ENCODE measurements at places on chromosomes 16 and 17.

- no peak for DNase-seq
Observed at GRCh38 chr17:35705230-35705629, 26.2 kb upstream of the RASL10B start.

DNA sequence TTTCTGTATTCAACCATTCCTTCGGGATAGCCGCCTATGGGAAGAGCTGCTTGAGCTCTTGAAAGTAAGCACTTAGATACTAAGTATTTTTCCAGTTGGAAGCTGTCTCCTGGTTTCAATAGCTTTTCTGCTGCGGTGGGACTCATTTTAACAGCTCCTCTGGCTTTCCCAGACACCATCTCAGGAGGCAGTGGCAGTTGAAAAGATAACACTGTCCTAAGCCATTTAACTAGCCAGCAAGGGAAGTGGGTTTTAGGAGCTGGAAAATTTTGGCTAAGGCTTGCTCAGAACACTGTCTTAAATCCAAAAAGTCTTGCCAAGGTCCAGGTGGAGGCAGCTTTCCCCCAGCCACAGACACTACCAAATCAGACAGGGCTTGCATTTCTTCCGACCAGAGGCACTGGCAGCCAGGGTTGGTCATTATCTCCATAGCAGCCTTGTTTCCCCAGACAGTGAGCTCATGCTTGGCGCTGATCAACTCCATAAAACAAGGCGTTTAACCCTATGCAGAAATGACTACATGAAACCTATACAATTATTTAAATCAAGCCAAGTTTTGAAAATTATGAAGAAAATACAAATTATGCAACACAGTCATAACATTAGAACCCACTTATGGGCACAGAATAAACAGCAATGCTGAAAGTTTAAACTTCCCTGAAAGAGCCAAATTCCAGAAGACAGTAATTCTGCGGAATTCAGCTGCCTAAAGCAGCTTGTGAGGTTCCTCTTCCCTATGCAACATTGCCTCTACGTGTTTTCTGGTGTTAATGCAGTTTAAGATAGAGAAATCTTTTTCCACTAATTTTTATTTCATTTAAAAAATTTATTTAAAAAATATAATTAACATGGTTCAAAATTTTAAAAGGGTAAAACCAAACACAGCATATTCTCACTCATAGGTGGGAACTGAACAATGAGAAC, 25.0 kb downstream of the GABARAPL2 start:
- DNase-seq: no peak

- no peak for DNase-seq
Observed at GRCh38 chr16:31355431-31356100, 590 bp downstream of the ITGAX start.

- DNase-seq: no peak
Observed at GRCh38 chr16:68155425-68155824, 70.3 kb downstream of the NFATC3 start.

DNA sequence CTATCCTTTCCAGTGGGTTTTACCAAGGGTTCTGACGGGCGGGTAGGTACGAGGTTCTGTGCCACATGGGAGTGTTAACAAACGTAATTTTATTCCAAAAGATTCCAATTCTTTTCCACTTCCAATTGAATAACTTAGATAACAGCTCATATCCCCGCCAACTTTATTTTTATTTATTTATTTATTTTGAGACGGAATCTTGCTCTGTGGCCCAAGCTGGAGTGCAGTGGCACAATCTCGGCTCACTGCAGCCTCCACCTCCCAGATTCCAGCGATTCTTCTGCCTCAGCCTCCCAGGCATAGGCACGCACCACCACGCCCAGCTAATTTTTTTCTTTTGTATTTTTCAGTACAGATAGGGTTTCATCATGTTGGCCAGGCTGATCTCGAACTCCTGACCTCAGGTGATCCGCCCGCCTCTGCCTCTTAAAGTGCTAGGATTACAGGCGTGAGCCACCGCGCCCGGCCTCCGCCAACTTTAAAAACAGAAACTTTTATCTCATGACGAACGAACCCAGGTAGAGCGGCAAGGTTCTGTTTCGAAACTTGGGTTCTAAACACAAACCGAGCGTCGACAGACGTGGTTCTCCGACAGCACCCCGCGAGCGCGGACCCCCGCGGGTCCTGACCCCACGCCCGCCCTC, 613 bp downstream of the ECI1 start:
- DNase-seq: peak; percentile 72

DNA sequence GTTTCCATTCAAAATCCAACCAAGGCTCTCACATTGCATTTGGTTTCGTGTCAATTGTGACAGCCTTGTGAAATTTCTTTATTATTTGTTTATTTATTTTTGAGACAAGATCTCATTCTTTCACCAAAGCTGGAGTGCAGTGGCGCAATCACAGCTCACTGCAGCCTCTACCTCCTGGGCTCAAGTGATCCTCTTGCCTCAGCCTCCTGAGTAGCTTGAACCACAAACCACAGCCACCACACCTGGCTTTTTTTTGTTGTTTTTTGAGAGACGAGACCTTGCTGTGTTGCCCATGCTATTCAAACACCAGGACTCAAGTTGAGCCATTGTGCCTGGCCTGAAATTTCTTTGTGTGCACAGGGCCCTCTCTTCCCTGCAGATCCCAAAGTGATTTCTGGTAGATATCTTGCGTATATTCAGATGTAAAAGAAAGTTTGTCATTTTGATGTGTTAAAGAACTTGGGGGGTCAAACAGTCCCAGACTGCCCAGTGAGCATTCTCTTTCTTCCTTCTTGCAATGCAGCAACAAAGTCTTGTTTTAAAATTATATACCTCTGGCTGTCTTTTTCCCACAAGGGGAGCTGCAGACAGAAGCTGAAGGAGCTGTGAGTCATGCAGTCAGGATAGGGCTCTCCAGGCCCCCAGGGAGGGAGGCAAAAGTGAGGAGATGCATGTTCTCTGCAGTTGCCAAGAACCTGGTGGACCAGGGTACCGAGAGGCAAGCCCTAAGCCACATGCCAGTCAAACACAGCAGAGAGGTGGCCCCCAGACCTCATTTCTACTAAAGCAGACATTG, 15.5 kb upstream of the USP22 start:
- DNase-seq: no peak

GRCh38 chr17:2880050-2880449, 83.8 kb downstream of the RAP1GAP2 start:
- no peak for DNase-seq

- DNase-seq: peak; percentile 81
Observed at GRCh38 chr16:28873543-28874201, 4.6 kb upstream of the ATP2A1 start.

DNA sequence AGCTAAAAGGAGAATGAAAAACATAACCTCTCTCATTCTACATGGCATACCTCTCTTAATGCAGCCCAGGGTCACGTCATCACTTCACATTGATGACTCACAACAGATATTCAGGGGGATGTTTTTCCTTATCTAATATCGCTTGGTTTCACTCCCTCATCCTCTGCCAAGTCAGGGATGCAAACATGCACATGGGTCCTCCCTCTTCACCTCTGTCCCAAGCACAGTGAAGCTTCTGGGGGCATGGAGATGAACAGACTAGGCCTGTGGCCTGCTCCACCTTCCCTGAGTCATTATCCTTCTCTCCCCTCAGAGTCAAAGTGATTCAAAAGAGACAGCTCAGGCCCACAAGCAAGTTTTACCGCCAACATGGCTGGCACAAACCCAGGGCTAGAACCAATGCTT, 2.3 kb upstream of the MT2A start:
- no peak for DNase-seq

- peak; percentile 38 for DNase-seq
Observed at GRCh38 chr17:47806026-47806912, 15.3 kb downstream of the OSBPL7 start.

GRCh38 chr16:78584991-78585390, 485.5 kb downstream of the WWOX start:
- no peak for DNase-seq

DNA sequence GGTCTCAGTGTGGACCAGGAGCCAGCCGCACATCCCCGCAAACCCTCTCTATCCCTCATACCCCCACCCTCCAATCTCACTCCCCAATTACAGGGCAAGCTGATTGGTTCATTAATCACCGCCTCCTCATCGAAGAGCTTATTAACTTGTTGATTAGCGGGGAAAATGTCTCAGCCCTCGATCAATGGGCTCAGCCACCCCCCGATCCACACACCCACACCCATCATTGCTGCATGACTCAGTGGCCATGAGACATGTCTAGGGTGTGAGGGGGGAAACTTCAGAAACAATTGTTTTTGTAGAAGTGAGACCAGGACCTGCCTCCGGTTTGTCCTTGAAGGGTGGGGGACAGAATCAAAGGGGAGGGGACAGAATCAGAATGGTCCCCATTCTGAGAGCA, 2.5 kb upstream of the PYY start:
- no peak for DNase-seq

- peak; percentile 62 for DNase-seq
Observed at GRCh38 chr16:79601092-79601930, 774 bp upstream of the MAF start.

GRCh38 chr17:36778448-36778847, 158.8 kb upstream of the LHX1 start:
- DNase-seq: no peak
